CD4-positive, alpha-beta T cell treated with Interleukin-6 at 100 ng/mL for 8 hours (primary cell): ENCODE measurements at places on chromosomes 2 and 18.

GRCh38 chr2:162103443-162104009 lies 29.5 kb upstream of the DPP4 start:
- DNase-seq: no peak

GRCh38 chr2:42996528-42996927 lies 204.1 kb upstream of the HAAO start:
- no peak for DNase-seq

- DNase-seq: no peak
Observed at GRCh38 chr2:113895301-113895700, 5.4 kb downstream of the ACTR3 start.

- DNase-seq: no peak
Observed at GRCh38 chr18:48545757-48546321, 7.0 kb downstream of the CTIF start.

- no peak for DNase-seq
Observed at GRCh38 chr2:46082531-46083485, 214.4 kb upstream of the EPAS1 start.

DNA sequence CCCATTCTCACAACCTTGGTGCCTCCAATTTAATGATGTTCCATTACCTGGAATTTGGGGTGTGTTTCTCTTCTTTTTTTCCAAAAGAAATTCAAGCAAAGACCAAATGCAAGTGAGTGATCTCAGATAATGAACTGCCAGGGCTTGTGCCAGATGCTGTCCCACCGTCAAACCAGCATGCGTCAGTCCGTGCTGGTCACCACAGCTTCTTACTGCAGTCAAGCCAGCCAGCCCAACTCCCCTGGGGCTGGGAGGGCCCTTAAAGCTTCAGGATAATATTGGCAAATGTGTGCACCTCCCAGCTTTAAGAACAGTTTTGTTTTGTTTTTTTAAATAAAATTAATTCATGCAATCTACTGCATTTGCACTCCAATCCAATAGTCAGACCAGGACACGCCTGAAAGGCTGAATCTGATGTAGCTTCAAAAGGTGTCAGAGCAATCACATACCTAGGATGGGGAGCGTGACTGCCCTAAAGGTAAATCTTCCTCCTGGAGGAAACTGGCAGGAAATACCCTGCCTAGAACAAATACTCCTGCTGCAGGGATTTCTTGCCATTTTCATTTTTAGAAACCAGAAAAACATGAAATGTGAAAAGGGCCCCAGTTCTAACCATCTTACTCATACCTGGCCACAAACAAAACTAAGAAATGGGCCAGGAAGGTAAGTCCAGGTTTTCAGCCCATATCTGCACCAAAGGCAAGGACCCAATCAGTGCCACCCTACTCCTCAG lies 26.8 kb upstream of the SP3 start:
- DNase-seq: no peak

- DNase-seq: no peak
Observed at GRCh38 chr2:157359628-157360027, 34.0 kb upstream of the ERMN start.

- DNase-seq: peak; percentile 75
Observed at GRCh38 chr2:106104332-106105062, 89.6 kb downstream of the UXS1 start.
